ENCODE measurements at places on chromosomes 12 and 14. TPM values are rescaled to one million over a fixed set of nuclear protein-coding genes. Genes with fewer than 3 reads are reported as not detected.

ERP27 gene
- total RNA-seq: 0.32 TPM

SLC6A13 gene
- 2.6 TPM for total RNA-seq

PPP1R3E gene
- 15.3 TPM for total RNA-seq

DNA sequence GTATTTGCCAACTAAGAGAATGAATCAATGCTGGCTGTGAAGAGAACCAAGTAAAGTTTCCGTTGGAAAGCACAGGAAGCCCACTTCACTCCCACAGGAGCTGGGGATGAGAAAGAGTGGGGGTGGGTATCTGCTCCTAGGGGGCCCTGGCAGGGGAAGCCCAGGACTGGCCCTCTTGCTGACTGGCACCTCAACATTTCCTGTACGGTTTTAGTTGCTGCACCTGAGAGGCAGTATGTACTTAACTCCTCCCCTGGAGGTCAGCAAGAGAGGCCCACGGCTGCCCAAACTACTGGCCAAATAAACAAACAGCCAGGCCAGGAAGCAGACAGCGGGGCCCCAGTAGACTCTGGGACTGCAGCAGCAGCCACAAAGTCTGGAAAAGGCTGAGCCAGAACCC, 33.8 kb upstream of the VWF start:
- no peak for DNase-seq

- DNase-seq: no peak
Measured at GRCh38 chr12:10690906-10691305, 17.1 kb upstream of the STYK1 start.

GRCh38 chr12:98908866-98909265, 263.8 kb downstream of the APAF1 start:
- DNase-seq: no peak

DNA sequence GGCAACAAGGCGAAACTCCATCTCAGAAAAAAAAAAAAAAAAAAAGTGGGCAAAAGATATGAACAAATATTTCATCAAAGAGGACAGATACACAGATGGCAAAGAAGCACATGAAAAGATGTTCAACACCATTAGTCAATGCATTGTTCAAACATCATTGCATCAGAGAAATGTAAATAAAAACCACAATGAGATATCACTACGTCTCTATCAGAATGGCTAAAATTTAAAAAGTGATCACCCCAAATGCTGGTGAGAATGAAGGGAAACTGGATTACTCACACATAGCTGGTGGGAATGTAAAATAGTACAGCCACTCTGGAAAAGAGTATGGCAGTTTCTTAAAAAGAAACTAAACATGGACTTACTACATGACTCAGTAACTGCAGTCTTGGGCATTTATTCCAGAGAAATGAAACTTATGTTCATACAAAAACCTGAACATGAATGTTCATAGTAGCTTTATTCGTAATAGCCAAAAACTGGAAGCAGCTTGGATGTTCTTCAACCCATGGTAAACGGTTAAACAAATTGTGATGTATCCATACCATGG, 3.6 kb downstream of the L2HGDH start:
- DNase-seq: no peak

DNA sequence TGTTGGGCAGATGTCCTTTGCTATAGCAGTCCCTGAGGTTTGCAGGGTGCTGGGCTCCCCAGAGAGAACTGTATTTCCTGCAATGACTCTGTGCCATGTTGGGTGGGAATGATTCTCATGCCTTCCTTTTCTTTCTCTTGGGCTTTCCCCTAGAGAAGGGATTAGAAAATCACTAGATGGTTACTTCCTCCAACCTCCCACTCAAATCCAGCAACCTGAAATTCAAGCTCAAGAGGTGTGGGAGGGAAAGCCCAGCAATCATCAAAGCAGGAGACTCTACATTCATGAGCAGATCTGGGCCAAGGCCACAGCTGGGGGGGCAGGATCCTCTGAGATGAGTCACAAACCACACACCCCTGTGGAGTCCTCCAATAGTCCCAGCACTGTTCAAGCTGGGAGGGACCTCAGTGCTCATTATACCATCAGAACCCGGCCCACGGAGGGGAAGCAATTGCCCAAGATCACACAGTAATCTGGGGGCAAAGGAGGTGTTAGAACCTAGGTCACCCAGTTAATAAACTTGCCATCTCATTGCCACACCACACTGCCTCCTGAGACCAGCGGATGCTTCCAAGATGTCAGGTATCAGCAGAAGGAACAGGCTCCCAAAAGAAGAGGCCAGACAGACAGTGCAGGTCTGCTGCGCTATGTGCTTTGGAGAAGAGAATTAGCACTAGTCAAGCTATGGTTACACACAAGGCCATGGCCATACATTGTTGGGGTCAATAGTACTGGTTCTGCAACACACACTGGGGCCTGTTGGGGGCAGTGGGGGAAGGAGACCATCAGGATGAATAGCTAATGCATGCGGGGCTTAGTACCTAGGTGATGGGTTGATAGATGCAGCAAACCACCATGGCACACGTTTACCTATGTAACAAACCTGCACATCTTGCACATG, 65.7 kb downstream of the TTC9 start:
- DNase-seq: no peak

GRCh38 chr12:12039897-12040296, 30.8 kb upstream of the BCL2L14 start:
- no peak for DNase-seq

DNA sequence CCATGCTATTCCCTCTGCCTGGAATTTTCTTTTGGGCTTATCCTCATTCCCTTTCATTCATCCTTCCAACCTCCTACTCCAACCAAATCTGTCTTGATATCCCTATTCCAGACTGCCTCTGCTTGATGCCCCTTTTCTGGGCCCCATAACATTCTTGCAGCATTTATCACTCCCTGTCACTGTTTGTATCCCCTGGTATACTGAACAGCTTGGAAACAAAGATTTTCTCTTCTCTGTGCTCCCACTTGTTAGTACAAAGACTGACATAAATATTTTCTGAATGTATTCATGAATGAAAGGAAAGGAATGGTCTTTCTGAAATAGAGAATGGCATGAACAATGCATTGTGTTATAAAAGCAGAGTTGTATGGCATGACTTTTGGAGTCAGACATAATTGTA, 7.5 kb downstream of the IRAK4 start:
- DNase-seq: no peak

GRCh38 chr14:87894920-87895319, 98.1 kb downstream of the GALC start:
- no peak for DNase-seq

Data from right cardiac atrium (tissue), 5 donors.